ENCODE measurements at places on chromosomes 12 and 14.

GRCh38 chr14:104843006-104843405 is 22.1 kb upstream of the CEP170B start:
- DNase-seq = no peak

- DNase-seq = no peak
Observed at GRCh38 chr12:47367912-47368537, 288.3 kb upstream of the AMIGO2 start.

DNA sequence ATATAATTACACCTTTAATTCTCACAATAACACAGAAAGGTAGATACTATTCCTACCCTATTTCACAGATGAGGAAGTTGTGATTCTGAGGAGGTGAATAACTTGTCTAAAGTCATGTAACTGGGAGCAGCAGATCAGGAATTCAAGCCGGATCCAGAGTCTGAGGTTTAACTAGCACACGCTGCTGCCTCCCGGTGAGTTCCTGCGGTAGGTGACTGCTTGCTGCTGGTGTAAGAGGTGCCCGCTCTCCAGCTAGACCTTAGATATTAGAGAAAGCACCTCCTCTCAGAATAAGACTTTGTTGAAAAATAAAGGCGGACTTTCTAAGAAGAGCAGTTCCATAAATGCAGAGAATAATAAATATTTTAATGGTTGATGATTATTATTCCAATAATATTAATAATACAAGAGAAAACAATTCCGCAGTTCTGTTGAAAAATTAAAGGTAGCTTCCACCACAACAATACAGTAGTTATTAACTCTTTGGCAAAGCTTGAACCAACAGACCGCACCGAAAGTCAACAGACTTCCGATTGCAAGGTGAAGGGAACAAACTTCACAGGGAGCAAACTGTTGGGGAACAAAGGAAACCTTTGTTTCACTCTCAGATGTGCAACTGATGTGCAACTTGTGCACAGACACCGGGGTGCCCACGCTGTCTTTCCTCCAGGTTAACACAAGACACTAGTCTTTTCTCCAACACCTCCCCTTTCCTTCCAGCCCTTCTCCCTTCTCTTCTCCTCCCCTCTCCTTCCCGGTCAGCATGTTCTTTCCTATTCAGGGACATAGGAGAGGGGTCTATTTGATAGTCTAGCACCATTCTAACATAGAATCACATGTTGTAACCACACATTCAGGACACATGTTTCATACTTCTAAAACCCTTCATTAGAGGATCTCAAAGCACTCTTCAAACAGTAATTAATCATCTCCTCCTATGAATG is 73.2 kb upstream of the EGLN3 start:
- DNase-seq = no peak

DNA sequence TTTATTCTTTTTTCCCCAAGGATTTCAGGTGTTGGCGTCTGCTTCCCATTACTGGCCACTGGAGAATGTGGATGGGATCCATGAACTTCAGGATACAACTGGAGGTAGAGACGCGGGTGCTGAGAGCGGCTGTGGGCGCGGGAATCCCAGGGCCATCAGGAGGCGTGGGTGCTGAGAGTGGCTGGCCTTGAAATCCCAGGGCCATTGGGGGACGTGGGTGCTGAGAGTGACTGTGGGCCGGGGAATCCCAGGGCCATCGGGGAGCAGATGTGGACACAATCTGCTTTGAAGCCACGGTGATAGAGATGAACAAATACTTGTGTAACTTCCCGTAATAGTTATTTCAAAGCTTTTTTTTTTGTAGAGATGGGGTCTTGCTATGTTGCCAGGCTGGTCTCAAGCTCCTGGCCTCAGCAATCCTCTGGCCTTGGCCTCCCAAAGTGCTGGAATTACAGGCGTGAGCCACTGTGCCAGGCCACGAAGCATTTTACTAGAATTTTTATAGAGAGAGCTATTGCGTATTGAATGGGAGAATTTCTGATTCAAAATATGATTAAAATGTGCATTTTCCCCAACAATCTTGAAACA is 12.8 kb downstream of the ADGRD1 start:
- DNase-seq = no peak

- no peak for DNase-seq
Observed at GRCh38 chr14:78412475-78412874, 242.3 kb downstream of the NRXN3 start.
